C1 segment of cervical spinal cord (tissue), 14 donors: ENCODE measurements at places on chromosomes 6 and 20.

- DNase-seq = no peak
These were observed 11.4 kb downstream of the LBP start for GRCh38 chr20:38357653-38358207.

GRCh38 chr20:34143951-34144350, 31.9 kb upstream of the EIF2S2 start:
- no peak for DNase-seq

DNA sequence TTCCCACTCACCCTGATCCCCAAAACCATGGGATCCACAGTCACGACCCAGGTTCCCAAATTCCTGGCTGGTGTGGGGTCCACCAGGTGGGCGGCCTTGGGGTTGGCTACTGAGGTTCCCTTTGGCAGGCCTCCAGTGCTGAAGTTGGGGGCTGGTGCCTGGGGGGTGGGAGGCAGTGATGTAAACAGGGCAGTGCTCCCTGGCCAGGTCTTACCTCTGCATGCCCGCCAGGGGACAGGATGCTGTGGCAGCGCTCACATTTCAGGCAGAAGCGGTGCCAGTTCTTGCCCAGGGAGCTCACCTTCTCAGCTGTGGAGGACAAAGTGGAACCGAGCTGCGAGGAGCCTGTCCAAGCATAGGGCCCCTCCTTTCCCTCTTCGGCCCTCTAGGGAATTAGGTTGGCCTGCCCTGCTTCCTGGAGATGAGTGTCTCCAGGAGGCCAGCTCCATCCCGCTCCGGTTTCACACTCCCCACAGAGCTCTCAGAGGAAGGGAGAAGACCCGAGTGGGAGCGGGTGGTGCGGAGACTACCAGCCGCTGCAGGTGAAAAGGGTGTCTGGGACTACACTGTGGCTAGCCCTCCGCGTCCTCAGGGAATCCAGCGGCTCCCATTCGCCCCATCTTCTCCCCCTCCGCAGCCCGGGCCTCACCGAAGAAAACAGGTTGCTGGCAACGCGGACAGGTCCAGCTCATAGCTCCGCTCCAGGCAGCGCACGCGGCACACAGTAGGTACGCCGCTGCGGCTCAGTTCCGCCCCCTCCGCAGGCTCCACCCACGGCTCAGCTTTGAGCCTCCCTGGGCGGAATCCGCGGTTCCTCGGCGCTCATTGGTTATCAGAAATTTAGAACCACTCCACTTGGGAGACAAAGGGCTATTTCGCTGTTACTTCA, at the start of gene CRIP3:
Gene CRIP3 (minus strand): TSS at position 726 of the 889 bp plus-strand sequence. CDS start 34 bp downstream, at position 692.
- no peak for DNase-seq

GRCh38 chr6:7136859-7137334, 29.1 kb downstream of the RREB1 start:
- no peak for DNase-seq

DNA sequence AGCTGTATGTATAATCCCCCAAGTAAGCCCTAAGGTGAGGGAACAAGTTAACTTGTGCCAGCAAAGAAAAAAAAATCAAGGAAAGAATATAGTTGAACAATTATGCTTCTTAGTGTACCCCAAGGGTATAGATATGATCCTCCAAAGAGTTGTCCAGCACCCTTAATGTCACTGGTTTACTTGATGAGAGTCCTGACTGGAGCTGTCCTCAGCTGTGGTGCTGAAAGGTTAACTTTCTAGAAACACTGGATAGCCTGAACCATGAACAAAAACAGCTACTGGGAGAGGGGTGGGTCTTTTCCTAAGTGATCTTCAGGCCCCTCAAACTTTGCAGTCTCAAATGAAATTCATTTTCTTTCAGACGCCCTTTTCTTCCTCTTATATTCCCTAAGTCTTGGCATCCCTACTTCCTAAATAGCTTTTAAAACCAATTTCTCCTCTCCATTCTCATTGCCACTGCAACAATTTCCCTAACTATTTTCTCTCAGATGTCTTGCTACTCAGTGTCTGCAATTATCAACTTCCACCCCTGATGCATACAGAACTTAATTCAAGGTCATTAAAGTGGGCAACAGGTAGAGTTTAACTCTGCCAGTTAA, 83.5 kb upstream of the PROKR2 start:
- no peak for DNase-seq

GRCh38 chr6:80211286-80211685, 104.8 kb downstream of the BCKDHB start:
- no peak for DNase-seq

GRCh38 chr6:157688960-157689599, 134.0 kb upstream of the SNX9 start:
- DNase-seq = no peak

DNA sequence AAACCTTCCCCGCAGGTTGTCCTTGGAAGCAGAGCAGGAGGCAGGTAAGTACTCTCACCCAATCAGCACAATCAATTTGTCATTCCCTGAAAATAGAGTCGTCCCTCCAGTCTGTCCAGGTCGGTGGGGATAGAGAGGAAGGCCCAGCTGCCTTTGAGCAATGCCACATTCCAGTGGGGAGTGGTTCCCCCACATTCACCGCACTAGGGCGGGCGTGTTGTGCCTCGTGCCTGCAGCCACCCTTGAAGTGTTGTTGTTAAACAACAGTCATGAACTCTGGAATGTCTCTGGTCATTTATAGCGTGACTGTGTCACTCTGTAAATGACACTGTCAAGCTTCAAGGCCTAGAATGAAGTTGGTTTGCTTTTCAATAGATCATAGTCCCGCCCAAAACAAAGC, 33.4 kb downstream of the PRDM1 start:
- no peak for DNase-seq

DNA sequence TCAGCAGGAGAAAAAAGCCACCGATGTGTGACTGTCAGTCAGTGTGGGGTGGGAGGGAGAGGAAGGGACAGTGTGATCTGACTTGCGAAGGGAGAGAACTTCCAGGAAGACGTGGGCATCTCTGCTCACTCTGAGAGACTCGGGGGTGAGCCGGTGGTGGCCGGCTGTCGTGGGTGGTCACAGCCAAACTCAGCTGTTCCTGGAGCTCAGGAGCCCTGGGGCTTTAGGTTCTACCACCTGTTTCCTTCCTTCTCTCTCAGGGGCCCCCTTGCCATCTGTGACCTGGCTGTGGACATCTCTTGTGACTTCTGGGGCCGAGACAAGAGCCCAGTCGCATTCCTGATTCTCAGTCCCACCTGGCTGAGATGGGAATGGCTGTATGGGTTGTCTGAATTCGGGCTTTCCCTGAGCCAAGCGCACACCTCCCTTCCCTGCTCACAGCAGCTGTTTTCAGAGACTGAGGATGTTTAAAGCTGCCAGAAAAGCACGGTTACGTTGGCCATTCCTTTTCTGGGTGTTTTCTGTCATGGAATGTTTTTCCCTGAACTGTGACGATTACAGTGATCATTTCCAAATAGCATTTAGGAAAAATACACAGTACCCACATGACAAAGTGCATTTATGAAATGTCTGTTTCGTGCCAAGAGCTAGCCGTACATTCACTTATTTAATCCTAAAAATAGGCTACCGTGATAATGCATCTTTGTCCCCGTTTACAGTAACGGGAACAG, 36.5 kb downstream of the SYNJ2 start:
- no peak for DNase-seq

GRCh38 chr6:165117121-165117520, 192.3 kb downstream of the C6orf118 start:
- no peak for DNase-seq

- DNase-seq = peak; percentile 24
These were observed 1.3 kb downstream of the NUP153 start for GRCh38 chr6:17705428-17705777.

DNA sequence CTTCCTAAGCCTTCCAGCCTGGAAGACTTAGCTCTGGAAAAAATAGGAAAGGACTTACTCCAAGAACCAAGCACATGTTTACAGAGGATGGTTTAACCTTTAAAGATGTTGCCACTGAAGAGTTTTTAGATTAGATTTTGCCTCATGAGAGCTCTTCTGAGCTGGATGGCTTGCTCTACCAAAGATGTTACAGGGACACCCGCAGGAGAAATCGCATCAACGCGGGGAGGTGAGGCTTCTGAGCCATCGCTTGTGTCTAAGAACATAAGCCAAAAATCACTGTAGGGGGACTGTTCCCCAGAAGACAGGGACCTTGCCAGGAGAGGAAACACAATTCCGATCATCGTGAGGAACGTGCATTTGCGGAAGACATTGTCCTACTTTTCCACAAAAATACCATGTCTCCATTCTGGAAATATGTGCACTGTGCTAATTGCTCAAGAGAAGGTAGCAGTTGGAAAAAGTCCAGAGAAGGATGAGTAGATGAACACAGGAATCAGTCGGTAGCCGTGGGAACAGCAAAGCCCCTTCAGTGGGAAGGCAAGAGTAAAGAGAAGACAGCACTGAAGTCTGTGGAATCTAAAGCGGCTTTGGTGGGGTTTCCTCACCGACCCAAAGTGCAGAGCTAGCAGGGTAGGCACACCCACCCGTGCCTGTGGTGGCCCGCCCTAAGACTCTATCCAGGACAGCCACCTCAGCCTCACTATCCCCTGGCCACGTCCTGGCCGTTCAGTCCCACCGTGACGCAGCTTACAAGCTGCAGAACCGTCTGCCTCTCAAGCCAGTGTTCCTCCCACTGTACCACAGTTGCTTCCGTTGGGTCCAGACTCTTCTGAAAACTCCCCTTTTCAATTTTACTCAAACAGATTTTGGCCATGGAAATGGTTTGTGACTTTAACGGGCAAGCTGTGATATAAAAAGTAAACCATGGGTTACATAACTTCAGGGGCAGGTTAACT, 334.8 kb downstream of the NRN1 start:
- no peak for DNase-seq

DNA sequence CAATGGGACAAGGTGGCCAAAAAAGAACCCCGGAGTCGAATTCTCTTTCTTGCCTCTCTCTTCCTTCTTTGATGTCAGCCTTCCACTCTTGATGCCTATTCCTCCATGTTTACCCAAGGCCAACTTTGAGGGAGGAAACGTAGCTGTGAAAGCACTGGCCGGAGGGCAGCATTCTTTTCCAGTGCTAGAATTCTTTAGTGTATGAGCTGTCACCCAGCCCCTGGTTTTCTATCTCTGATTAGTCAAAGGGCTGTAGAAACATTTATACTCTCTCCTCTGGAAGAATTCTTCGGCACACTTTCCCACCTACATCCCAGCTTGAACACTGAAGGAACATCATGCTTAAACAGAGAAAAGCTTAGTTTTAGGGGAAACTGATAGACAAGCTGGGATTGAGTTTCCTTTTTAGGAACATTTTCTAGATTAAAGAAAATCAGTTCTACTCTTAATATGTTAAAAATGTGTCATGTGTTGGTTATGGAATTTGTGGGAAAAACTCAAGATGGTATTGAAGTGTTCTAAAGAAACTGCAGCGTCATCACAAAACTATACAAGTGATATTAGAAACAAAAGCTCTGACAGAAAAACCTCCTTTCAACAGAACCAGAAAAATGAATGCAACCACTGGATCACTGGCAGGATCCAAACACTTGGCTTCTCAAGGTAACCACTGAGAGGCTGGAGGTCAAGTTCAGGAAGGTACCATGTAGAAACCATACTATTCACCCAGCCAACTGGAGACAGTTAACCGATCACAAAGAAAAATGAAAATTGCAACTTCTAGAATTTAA, 20.7 kb upstream of the UTRN start:
- no peak for DNase-seq

DNA sequence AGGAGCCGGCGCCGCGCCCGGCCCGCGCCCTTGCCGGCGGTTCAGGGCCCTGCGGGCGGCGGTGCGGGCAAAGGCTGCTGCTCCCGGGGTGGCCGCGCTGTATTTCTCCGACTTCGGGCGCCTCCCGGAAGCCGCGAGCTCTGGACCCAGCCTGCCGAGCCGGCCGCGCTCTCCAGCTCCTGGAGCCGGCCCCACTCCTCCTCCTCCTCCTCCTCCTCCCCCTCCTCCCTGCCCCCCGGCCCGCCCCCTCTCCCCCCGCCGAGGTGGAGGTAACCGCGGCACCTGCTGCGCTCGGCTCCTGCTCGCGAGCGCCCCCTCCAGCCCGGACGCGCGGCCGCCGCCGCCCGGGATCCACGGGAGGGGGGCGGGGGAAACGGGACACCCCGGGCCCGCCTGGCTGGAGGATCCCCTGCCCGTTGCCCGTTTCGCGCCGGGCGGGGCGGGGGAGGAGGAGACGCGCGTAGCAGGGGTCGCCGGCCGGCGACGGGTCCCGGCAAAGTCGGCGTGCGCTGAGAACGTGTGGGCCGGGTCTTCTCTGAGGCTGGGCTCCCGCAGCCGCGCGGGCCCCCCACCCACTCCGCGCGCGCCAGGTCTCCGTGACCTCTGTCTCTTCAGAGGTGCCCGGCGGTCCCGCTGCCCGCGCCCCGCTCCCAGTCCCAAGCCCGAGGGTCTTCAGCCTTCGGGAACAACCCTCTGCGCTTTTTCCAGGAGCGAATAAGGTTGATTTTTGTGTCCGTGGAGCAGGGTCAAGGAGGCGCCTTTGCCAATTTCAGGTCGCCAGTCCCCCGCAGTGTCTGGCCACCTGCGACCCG, at the start of gene SLC22A23:
Gene SLC22A23 (minus strand): TSS at position 153 of the 812 bp plus-strand sequence. CDS start 491 bp downstream, outside the sequence.
- peak; percentile 59 for DNase-seq

GRCh38 chr6:28134716-28135115, 7.0 kb upstream of the ZKSCAN8 start:
- DNase-seq = no peak

- no peak for DNase-seq
These were observed 3.7 kb downstream of the JPH2 start for GRCh38 chr20:44183282-44183681.

GRCh38 chr6:22601984-22602383, 32.6 kb downstream of the HDGFL1 start:
- DNase-seq = no peak

- DNase-seq = no peak
These were observed 417.0 kb upstream of the SLC35B3 start for GRCh38 chr6:8852332-8852731.

- no peak for DNase-seq
These were observed 32.7 kb upstream of the SAMHD1 start for GRCh38 chr20:36984257-36984638.

DNA sequence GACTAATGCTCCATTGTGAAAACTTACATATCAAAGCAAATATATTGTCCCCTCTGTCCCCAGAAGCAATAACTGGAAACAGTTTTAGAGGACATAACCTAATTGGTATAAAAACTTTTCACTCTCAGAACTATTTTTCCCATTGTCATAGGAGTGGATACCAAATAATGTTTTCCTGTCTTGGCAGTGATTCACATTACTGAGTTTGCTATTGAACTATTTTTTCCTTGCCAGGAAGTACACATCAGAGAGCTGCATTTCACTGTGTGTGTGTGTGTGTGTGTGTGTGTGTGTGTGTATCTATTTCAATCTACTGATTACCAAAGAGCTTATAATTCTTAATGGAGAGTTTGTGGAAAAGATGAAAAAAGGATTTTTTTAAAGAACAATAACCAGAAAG, 45.4 kb downstream of the AKAP12 start:
- DNase-seq = no peak

DNA sequence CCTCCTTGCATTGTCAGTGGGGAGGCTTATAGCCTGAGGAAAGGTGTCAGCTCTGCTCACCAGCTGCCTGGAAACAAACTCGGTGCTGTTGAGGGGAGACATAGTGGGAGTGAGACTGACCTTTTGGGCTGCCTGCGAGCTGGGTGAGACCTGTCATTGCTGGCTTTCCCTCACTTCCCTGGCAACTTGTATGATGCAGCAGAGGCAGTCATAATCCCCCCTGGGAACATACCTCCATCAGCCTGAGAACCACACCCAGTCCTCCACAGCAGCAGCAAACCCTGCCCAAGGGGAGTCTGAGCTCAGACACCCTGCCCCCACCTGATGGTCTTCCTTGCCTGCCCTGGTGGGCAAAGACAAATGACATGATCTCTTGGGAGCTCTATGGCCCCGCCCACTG, 521.2 kb upstream of the IMPG1 start:
- DNase-seq = no peak

- DNase-seq = no peak
These were observed 48.1 kb downstream of the PLAGL1 start for GRCh38 chr6:143959927-143960326.
